ENCODE measurements at places on chromosomes 4 and X.

GRCh38 chr4:95050980-95051701 lies 293.4 kb downstream of the BMPR1B start:
- no peak for DNase-seq

DNA sequence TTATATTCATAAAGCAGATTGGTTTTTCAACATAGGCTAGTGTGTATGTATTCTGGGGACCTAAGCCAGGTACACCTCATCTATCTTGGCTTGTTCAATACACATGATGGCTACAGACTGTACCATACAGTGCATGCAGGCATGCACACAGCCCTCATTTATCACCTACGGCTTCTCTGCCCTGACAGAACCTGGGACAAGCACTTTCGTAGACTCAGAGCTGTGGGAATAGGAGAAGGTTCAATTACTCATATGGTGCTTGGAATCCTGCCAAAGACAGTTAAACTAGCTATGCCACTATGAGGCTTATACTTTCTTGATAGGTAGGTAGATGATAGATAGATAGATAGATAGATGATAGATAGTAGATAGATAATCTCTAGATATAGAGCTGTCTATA lies 457.2 kb downstream of the GALNTL6 start:
- DNase-seq: no peak

- peak; percentile 28 for DNase-seq
These were observed 70.7 kb upstream of the PPP3CA start for GRCh38 chr4:101418055-101418454.

DNA sequence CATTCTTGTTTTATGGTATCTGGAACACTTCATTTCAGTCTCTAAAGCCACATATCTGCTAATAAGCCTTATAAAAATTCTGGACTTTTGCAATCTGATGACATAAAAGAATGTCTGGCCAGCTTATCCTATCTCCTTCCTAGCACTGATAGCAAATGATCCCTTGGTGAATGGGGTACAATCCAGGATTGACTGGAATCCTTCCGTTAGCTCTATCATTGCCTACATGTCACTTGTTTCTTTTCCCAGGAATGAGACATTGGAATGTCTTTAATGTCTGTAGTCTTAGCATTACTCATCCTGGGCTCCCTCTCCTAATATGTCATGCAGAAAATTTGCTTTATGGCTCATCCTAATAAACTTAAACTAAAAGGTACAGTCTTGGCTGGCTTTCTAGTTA lies 14.8 kb upstream of the PABPC4L start:
- DNase-seq: no peak

DNA sequence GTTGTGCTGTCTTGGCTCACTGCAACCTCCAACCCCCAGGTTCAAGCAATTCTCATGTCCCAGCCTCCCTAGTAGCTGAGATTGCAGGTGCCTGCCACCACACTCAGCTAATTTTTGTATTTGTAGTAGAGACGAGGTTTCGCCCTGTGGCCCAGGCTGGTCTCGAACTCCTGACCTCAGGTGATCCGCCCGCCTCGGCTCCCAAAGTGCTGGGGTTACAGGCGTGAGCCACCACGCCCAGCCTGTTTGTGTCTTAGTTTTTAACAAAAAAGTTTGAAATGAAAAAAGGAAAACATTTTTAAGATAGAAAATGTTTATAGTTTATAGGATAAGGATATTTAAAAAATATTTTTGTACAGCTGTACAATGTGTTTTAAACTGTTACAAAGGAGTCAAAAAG lies 62.4 kb downstream of the CAPN6 start:
- no peak for DNase-seq

GRCh38 chr4:56220261-56220660 lies 167.0 kb downstream of the AASDH start:
- no peak for DNase-seq

GRCh38 chrX:84737471-84737871 lies 235.2 kb upstream of the HDX start:
- DNase-seq: no peak

DNA sequence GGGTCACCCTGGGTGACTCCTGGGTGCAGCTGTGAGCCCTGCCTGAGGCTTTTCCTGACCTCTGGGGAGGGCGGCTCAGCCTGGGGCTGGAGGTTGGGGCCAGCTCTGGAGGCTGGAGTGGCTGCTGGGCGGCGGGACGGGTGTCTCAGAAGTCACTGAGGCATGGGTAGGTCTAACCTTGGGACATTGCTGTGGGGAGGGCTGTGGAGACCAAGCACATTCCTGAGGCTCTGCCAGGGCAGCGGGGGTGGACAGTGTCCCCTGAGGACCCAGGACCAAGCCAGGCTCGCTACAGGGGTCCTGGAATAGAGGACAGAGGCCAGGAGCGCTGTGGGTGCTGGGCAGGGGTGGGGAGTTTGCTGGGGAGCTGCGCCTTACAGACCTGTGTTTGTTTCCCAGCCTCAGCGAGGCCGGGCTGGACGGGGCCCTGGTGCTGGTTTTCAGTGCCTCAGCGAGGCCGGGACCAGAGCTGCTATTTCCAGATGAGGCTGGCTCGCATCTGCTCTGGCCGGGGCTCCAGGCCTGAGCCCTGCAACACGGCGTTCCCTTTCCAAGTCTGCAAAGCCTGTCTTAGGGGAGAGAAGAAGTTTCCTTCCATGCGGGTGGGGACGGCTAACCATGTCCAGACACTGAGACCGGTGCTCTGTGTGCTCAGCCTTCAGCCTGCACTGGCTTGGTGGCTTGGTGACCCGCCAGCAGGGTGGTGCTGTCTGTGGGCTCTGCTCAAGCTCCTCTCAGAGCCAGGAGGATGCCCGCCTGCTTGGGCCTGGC lies 3.0 kb upstream of the SLC25A6 start:
- DNase-seq: no peak

GRCh38 chrX:40098264-40099054 lies 701 bp upstream of the BCOR start:
- no peak for DNase-seq

DNA sequence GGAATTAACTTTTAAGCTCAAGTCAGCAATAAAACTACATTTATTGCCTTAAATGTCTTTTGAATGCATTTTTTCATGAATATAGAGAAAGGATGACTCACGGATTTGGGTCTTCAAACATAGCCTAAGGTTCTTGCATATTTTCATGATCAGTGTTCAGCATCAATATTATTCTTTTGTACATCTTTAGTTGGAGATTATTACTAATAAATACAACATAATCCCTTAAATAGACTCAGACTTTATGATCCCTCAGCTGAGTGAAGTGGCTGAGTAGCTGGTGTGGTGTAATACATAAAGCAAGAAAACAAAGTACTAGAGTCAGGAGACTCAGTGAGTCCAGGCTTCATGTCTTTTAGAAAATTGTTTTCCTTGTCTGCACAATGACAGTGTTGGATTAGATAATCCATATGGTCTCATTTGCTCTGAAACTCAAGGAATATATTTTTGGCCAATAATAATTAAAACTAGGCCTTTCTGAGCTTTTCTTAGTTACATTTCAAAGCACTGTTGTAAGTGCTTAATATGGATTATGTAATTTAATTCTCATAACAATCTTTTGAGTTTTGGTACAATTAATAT lies 78.3 kb upstream of the UNC5C start:
- DNase-seq: no peak

GRCh38 chrX:23765449-23765848 lies 17.5 kb upstream of the SAT1 start:
- DNase-seq: no peak

DNA sequence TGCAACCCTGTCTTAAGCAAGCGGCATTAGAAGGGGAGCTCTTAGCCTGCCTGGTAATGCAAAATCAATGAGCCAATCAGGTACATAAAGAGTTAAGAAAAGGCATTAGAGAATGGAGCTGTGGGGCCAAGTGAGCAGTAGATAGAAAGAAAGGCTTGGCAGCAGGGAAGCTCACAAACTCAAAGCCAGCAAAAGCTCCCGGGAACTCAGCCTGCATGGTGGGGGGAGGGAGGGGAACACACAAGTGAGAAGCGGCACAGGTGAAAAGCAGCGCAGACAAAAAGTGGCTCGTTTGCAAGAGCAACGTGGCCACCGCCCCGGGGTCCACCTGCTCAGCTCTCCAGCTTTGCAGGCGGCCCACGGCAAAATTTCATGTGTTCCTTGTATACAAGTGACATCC lies 818.5 kb downstream of the FAM133A start:
- no peak for DNase-seq

- DNase-seq: no peak
These were observed 17.7 kb upstream of the STIM2 start for GRCh38 chr4:26842911-26843310.

GRCh38 chrX:12950851-12951594 lies 23.9 kb upstream of the TMSB4X start:
- peak; percentile 48 for DNase-seq

DNA sequence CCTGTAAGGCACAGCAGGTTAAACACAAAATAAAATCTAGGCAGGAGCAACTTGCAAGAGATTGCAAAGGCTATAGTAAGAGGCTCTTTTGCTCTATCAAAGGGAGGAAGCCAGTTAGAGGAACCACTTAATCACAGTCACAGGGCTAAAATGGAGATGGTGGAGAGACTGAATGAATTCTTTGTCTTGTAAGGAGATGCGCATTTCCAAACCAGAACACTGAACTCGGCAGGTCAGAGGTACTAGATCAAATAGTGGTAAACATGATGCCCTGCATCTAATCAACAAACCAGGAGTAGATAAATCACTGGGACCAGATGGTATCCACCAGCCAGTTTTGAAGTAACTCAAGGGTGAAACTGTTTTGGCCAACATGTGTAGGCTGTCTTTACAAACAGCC lies 55.8 kb downstream of the GPC4 start:
- DNase-seq: no peak

GRCh38 chr4:57580710-57581599 lies 470.8 kb upstream of the IGFBP7 start:
- DNase-seq: no peak

- no peak for DNase-seq
These were observed 630.1 kb downstream of the STIM2 start for GRCh38 chr4:27490766-27491165.

DNA sequence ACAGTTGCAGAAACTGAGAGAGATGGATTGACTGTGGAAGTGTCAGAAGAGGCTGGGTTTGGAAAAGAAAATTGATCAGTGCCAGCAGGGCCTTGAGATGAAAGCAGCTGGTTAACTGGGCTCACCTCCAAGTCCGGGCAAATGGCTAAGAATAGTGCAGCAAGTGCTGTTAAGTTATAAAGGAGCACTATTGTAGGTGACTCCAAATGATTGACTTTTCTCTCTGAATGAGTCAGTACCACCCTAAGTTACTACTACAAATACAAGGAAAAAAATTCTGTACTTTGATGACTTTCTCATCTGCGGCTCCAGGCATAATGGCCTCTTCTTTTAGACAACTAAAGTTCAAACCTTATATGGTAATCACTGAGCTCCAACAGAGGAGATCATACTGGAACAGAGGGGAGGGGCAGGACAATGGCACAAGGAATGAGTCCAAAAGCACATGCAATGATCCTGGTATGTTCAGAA lies 733.4 kb upstream of the INTU start:
- no peak for DNase-seq

- no peak for DNase-seq
These were observed 48.6 kb downstream of the LRP2BP start for GRCh38 chr4:185346975-185347601.

- DNase-seq: no peak
These were observed 28.7 kb upstream of the BMP2K start for GRCh38 chr4:78747475-78747922.

GRCh38 chr4:120431180-120431579 lies 364.5 kb upstream of the MAD2L1 start:
- no peak for DNase-seq

DNA sequence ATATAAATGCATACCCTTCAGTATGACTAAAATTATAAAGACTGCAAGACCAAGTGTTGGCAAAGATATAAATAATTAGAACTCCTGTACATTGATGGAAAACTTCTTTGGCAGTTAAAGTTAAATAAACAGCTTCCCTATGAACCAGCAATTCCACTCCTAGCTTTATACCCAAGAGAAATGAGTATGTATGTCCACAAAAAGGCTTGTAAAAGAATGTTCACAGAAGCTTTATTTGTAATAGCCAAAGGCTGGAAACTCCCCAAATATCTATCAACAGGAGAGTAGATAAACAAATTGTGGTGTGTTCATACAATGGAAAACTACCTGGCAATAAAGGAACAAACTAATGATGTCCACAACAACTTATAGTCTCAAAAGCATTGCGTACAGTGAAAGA lies 184.8 kb downstream of the AMELX start:
- no peak for DNase-seq

GRCh38 chrX:47194194-47194787 lies 662 bp downstream of the UBA1 start:
- no peak for DNase-seq

DNA sequence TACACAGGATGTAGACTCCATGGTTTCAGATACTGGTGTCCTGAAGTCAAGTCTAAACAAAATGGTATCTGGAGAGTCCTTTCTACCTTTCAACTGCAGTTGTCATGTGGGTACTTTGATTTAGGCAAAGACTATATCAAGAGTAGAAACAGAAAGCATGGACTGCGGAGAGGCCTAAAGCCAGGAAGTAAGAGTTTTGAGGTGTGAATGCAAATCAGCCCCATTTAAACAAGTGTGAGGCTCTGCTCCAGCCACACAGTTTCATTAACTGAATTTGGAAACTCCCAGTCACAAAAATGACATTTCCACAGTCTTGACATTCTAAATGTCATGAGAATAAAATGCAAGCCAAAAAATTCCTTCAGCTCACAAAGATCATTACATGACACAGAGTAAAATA lies 87.2 kb upstream of the MCF2 start:
- DNase-seq: no peak

DNA sequence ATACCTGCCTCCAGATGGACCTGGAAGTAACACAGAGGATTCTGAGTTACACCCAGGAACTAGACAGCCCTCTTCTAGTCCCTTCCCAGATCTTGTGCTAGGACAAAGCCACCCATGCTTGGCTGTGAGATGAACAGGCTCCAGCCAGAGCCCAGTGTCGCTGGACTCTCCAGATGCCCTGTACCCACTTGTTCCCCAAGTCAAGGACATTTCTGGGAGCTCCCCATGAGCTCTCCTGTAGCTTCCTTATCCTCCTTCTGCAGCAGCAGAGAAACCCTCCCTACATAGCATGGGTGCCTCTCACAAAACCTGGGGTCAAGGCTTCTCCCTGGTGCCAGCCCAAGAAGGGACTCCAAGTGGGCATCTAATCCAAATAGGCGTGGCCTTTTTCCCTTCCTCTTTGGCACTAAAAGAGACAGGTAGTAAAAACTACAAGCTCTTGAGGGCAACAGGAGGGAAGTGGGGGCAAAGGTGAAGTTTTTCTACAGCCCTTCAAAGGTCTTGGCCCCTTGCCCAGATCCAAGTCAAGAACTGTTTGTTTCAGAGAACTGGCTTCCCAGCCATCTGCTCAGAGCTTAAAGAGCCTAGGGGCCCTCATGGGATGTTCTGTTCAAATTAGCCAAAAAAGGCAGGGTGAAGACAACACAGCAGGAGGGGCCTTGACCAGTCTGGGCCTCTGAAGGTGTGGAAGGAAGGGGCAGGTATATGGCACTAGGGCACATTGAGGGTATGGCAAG lies 8.5 kb upstream of the ERCC6L start:
- no peak for DNase-seq
